ENCODE measurements at places on chromosomes 2 and 18. TPM values are rescaled to one million over a fixed set of nuclear protein-coding genes. Genes with fewer than 3 reads are reported as not detected.

- H3K27me3 ChIP-seq = no peaks in the 10 kb centered on the region
- H3K4me3 ChIP-seq = no peak overlapping the region
- H3K27ac ChIP-seq = no peak overlapping the region
- no peaks in the 10 kb centered on the region for H3K36me3 ChIP-seq
These were observed 104.3 kb upstream of the RAB12 start for GRCh38 chr18:8504880-8505435.

DNA sequence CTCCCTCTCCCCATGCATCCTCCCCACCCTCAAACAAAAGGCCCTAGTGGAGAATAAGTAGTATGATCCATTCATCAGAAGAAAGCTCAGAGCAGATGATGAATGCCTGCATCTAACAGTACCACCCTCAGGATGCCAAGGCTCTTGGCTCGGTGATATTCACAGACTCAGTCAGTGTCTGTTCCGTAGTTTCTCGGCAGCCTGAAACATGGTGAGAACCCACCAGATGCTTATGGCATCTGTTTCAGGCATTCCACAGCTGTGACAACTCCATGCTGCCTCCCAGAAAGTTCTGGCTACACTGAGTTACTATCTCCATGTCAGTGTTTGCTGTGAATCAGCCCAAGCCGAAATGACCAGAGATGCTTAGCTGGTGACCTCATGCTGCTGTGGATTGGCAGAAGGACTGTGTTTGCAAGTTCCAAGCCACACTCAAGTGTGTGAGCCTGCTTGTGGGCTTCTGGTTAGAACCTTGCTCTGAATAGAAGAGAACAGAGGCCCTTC, 83.9 kb downstream of the WDSUB1 start:
- no peak overlapping the region for H3K4me3 ChIP-seq
- H3K27ac ChIP-seq = peak overlapping the region; percentile 17
- peaks cover 36% of the 10 kb centered on the region for H3K4me1 ChIP-seq
- H3K36me3 ChIP-seq = peaks cover 36% of the 10 kb centered on the region

- H3K27me3 ChIP-seq = no peaks in the 10 kb centered on the region
- no peaks in the 10 kb centered on the region for H3K4me1 ChIP-seq
- no peak overlapping the region for H3K4me3 ChIP-seq
- no peak for DNase-seq
- H3K36me3 ChIP-seq = no peaks in the 10 kb centered on the region
These were observed 57.2 kb upstream of the ASB18 start for GRCh38 chr2:236321415-236321814.

GRCh38 chr2:121255358-121255757, 29.6 kb downstream of the TFCP2L1 start:
- no peak for DNase-seq
- no peak overlapping the region for H3K4me3 ChIP-seq
- no peaks in the 10 kb centered on the region for H3K4me1 ChIP-seq
- H3K27me3 ChIP-seq = no peaks in the 10 kb centered on the region
- no peaks in the 10 kb centered on the region for H3K36me3 ChIP-seq
- no peak overlapping the region for H3K27ac ChIP-seq

DNA sequence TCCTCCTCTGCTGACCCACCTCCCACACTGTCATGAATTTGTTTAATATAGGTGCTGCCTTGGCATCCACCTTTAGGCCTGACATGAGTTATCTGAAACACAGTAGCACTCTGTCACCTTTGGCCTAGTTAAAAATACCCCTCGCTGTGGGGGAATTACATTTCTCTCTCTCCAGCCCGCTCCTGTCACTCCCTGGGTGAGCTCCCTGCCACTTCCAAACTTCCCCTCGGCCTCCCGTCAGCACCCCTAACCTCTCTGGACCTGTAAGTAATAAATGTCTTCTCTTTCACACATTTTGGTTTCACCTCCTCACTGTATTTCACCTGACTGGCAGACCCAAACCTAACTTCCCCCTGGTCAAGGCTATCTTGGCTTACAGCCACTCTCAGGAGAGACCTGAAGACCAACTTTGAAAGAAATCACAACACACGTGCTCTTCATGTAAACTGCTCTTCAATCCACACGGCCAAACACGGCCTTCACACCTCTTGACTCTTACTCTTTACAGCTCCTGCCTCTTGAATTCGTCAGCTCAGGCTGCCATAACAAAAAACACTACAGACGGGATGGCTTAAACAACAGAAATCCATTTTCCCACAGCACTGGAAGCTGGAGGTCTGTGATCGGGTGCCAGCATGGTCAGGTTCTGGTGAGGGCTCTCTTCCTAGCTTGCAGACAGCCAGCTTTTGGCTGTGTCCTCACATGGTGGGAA, 28.3 kb downstream of the REEP1 start:
- DNase-seq = no peak
- peaks cover 68% of the 10 kb centered on the region for H3K4me1 ChIP-seq
- H3K36me3 ChIP-seq = no peaks in the 10 kb centered on the region
- H3K4me3 ChIP-seq = no peak overlapping the region
- peak overlapping the region; percentile 59 for H3K27ac ChIP-seq

DNA sequence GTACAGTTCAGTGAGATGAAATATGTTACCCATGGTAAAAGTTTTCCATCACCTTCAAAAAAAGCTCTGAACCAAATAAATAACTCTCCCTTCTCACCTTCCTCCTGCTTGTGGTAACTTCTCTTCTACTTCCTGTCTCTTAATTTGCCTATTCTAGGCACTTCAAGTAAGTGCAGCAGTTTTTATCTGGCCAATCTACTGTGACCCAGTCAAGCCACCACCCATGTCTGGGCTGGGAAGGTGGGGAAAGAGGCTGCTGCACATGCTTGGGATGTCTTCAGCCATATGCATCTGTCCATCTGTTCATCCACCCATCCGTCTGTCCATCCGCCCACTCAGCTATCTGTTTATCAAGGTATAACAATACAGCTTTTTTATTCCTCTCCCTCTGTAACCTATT, 31.6 kb downstream of the ZNF532 start:
- H3K4me3 ChIP-seq = no peak overlapping the region
- peaks cover 28% of the 10 kb centered on the region for H3K4me1 ChIP-seq

- no peak for DNase-seq
- no peak overlapping the region for H3K4me3 ChIP-seq
- H3K36me3 ChIP-seq = no peaks in the 10 kb centered on the region
- H3K27me3 ChIP-seq = no peaks in the 10 kb centered on the region
These were observed 271.9 kb downstream of the GPD2 start for GRCh38 chr2:156708051-156708450.

DNA sequence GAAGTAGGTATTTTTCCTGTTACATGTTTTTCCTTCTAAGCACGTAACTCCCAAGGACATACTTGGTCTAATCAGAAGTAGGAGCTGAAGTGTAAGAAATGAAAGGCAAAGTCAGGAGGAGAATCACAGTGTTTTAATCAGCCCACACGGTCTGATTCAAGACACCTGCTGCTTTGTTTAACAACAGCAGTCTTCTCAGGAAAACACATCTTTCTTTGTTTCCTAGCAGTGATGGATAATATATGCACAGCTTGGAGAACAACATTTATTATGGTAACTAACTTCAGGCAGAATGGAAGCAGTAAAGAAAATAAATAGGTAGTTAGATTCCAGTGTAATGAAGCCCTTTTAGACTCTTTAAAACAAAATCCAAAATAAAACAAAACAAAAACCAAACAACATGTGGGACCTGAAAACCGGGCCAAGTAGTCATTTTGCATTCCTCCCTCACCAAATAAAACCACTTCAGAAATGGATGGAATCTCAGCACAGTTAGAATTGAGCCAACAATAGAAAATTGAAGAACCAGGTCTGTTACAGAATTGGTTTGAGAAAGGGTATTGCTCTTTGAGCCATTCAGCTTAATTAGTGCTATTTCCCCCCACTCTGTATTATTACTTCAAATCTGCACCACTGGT, 61.1 kb upstream of the UGP2 start:
- H3K36me3 ChIP-seq = no peaks in the 10 kb centered on the region
- no peaks in the 10 kb centered on the region for H3K27me3 ChIP-seq
- H3K4me1 ChIP-seq = no peaks in the 10 kb centered on the region
- no peak for DNase-seq
- no peak overlapping the region for H3K27ac ChIP-seq

DNA sequence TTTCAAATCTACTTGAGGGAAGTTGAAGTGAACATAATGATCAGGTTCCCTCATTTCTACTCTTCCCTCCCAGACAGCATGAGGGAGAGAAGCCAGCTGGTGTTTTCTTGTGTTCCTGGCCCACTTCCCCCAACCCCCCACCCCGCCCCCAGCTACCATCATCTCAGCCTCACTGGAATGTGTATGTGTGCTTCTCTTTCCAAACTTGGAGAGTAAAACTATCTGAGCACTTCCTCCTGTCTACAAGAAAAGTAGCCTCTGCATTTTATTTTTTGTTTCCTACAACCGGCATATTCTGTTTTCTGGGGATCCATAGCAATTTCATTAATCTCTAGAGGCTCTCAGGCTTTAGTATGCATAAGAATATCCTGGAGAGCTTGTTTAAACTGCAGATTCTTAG, 53.6 kb upstream of the GRHL1 start:
- H3K27me3 ChIP-seq = no peaks in the 10 kb centered on the region
- no peak for DNase-seq
- peaks cover 32% of the 10 kb centered on the region for H3K4me1 ChIP-seq
- H3K4me3 ChIP-seq = no peak overlapping the region

DNA sequence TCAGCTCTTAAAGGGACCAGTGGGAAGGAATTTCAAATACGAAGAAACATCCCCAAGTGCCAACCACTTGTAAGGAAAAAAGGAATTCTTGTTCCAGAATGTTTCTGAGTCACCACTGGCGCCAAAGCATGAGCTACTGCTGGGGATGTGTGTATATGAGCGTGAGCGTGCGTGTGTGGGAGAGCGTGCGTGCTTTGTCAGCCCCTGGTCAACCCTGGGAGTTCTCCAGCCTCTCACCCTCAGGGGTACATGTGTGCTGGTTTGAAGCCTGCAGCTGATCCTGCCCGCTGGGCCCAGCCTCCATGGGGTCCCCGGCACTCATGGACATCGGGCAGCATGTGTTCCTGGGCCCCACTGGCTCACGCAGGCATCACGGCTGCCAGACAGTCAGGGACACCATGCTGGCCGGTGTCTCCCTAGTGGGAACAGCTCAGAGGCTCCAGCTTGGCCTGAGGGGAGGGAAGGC, 17.1 kb downstream of the HS6ST1 start:
- DNase-seq = no peak
- H3K27ac ChIP-seq = peak overlapping the region; percentile 52
- no peak overlapping the region for H3K4me3 ChIP-seq
- H3K4me1 ChIP-seq = peaks cover 33% of the 10 kb centered on the region
- H3K36me3 ChIP-seq = no peaks in the 10 kb centered on the region
- H3K27me3 ChIP-seq = no peaks in the 10 kb centered on the region

DNA sequence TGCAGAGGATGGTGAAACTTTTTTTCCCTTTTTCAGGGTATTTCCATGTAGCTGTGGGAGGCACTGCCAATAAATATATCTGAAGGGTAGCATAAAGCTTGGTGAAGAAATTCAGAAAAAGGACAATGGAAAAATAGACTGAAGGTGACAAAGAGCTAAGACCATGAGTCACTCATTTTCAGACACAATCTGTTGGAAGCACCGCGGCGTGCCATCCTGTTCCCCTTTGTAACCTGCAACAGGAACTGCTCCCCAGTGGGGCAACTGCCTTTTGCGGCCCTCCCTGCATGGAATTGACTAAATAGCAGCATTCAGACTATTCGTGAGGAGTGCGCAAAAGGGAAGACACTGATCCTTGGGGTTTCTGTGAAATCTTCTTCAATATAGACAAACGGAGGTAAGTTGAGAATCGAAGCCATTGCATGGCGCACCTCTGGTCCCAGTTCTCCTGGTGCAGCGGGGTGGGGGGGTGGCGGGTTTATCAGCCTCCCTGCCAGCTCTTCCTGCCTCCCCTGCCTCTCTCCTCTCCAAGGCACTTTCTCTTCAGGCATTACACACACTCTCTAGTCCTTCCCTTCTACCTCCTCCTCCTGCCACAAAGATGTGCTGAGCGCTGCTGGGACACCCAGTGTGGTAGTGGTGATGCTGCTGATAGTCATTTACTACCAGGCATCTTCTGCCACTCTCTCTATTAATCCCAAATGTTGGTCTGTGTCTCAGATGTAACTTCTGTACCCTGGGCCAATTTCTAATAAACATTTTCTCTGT, 126.2 kb upstream of the TMEM200C start:
- no peak for DNase-seq
- no peaks in the 10 kb centered on the region for H3K4me1 ChIP-seq
- H3K36me3 ChIP-seq = no peaks in the 10 kb centered on the region
- H3K27ac ChIP-seq = no peak overlapping the region
- H3K27me3 ChIP-seq = no peaks in the 10 kb centered on the region

DNA sequence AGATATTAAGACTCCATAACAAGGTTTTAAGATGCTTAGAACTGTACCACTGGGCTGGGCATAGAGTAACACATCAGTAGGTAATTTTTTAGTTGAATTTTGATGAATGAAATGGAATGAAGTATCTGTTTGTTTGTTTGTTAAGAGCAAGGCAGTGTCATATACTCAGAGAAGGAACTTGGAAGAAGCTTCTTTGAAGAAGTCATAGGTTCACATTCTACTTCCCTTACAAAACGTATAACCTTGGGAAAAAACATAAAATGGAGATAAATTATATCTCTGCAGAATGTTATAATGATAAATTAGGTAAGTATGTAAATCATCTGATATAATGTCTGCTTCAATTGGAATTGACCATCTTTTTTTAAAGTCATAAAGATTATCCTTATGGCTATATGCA, 122.1 kb upstream of the SLC39A10 start:
- no peaks in the 10 kb centered on the region for H3K36me3 ChIP-seq
- no peak overlapping the region for H3K4me3 ChIP-seq
- peaks cover 3% of the 10 kb centered on the region for H3K4me1 ChIP-seq
- no peak for DNase-seq
- no peaks in the 10 kb centered on the region for H3K27me3 ChIP-seq

- H3K36me3 ChIP-seq = no peaks in the 10 kb centered on the region
- H3K27me3 ChIP-seq = no peaks in the 10 kb centered on the region
- H3K27ac ChIP-seq = no peak overlapping the region
- DNase-seq = no peak
- peaks cover 16% of the 10 kb centered on the region for H3K4me1 ChIP-seq
- no peak overlapping the region for H3K4me3 ChIP-seq
These were observed 51.6 kb downstream of the TSPYL6 start for GRCh38 chr2:54204476-54204875.

The MBD2 gene
- total RNA-seq = 43.0 TPM

The FAM110C gene
- total RNA-seq = 1.2 TPM

The CTLA4 gene
- 0.33 TPM for total RNA-seq

The KRTCAP3 gene
- total RNA-seq = 0.45 TPM

The SPATA3 gene
- not detected for total RNA-seq

The UGT1A8 gene
- not detected for total RNA-seq

The CD8B2 gene
- total RNA-seq = not detected

The SRD5A2 gene
- total RNA-seq = not detected

The RPRM gene
- 8.6 TPM for total RNA-seq

Measured in esophagus muscularis mucosa (tissue), 4 donors.